ENCODE measurements at places on chromosomes 2 and 18.

DNA sequence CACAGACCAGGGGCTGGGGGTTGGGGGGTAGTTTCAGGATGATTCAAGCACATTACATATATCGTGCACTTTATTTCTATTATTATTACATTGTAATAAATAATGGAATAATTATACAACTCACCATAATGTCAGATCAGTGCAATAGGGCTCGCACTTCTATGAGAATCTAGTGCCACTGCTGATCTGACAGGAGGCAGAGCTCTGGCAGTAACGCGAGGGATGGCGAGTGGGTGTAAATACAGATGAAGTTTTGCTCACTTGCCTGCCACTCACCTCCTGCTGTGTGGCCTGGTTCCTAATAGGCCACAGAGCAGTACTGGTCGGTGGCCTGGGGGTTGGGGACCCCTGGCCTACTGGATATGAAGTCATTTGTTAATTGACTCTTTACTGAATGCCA lies 190.5 kb downstream of the CLIP4 start:
- no peak for DNase-seq

- DNase-seq = no peak
Measured at GRCh38 chr2:168802859-168803725, 655 bp downstream of the NOSTRIN start.

DNA sequence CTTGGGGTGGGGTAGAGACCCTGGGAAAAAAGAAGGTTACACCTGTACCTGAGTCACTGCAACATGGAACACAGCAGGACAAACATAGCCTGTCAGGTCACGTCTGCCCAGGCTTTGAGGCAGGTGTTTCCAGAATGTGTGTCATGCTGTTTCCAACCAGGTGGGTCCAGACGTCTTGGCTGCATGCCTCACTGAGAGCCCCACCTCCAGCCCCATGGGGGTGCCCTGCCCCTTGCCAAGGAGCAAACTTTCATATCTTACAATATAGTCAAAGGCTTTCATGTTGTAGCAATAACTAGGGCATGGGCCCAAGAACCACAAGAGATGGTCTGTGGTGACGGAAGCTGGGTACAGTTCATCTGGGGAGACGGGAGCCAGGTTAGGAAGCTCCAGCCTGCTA lies 499.7 kb downstream of the BCL11A start:
- DNase-seq = no peak

- DNase-seq = no peak
Measured at GRCh38 chr2:126885751-126886210, 12.9 kb upstream of the TEX51 start.

GRCh38 chr18:34789768-34790344 lies 79.8 kb downstream of the DTNA start:
- DNase-seq = no peak

GRCh38 chr2:75709297-75709696 lies 1.4 kb downstream of the GCFC2 start:
- DNase-seq = no peak

GRCh38 chr18:28432339-28432738 lies 255.4 kb upstream of the CDH2 start:
- no peak for DNase-seq

DNA sequence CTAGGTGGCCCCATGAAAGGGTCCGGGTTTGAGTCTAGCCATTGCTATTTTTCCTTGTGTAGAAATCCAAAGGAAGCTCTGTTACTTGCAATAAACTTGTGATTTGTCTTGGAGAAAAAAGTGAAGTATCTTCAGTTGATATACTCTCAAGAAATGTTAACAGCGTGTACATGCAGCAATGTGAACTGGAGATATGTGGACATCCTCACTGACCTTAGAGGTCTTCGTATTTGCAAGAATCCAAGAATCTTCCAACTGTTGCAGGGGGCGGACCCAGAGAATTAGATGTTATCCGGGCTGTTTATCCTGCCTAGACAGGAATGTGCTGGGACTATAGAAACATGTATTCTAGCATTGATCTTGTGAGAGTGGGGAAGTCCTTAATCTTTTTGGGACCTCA lies 187.6 kb downstream of the KCNS3 start:
- no peak for DNase-seq

GRCh38 chr18:36249392-36249791 lies 48.1 kb upstream of the FHOD3 start:
- no peak for DNase-seq

DNA sequence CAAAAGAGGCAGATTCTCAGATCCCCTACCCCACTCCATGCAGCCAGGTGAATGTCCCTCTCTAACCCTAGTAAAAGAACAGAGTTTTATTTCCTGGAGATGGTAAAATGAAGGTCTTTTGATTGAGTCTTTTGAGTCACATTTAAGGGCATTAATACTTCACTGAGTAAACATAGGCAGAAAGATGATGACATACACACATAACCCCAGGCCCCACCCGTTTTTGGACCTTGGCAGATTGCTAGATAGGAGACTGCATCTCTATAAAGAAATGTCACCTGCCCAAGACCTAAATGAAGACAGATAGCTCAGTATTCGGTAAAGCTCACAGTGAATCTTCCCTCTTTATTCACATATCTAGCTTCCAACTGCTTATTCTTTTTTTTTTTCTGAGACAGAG lies 28.3 kb upstream of the PEX13 start:
- DNase-seq = no peak

GRCh38 chr2:67389788-67390187 lies 7.3 kb upstream of the ETAA1 start:
- no peak for DNase-seq

DNA sequence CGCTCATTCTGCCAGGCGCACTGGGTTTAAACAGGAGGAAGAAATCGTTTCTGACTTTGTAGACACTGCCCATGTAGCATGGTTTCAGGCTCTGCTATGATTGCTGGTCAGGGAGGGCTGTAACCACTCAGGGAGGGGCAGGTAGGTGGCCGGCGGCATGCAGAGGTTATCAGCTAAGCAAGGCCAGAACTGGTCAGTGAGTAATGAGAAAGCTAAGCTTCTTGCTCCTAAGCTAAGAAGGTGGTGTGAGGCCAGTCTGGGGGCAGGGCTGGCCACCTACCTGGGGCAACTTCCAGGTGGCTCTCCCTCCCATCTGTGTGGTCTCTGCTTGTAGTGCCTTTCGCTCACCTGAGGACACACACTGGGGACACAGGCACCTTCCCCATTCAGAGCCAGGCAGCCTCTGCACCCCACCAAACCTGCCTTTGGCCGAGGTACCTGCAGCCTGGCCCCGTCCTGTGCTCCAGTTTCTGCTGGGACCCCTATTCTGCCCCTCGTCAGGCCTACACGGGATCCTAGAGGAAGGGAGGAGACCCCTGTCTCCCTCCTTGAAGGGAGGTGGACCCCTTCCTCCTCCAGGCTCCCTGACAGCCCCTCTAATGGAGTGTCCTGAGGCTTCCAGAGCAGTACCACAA lies 195.9 kb downstream of the SEPTIN10 start:
- no peak for DNase-seq

- DNase-seq = no peak
Measured at GRCh38 chr2:31446848-31447247, 32.3 kb upstream of the XDH start.

DNA sequence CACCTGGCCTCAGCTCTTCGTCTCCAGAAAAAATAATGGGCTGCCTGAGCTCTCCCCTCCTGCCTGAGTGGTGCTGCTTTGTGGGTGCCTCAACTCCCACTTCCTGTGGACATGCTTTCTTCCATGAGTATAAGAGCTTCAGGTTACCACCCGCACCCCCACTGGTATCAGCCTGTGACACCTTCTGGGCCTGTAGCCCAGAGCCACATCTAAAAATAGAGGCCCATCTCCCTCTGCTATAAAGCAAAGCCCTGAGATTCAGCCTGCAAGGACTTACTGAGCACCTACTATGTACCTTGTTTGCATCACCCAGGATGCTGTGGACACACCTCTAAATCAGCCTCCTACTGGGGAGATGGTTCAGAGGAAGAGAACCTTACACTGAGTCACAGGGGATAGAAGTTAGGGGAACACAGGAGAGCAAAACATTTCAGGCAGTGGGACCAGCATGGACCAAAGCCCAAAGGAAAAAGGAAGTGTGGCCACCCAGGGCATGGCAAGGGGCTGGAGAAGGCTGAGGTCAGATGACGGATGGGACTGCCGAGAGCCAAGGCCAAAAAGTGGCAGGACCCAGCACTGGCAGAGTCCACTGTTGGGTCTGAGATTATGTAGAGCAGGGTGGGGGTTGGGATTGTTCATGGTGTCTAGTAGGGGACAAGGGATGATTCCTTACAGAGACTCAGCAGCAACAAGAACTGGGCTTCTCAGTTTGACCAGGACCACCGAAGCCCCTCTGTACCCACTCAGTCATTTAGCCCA lies 123.7 kb upstream of the PPP1CB start:
- DNase-seq = no peak

DNA sequence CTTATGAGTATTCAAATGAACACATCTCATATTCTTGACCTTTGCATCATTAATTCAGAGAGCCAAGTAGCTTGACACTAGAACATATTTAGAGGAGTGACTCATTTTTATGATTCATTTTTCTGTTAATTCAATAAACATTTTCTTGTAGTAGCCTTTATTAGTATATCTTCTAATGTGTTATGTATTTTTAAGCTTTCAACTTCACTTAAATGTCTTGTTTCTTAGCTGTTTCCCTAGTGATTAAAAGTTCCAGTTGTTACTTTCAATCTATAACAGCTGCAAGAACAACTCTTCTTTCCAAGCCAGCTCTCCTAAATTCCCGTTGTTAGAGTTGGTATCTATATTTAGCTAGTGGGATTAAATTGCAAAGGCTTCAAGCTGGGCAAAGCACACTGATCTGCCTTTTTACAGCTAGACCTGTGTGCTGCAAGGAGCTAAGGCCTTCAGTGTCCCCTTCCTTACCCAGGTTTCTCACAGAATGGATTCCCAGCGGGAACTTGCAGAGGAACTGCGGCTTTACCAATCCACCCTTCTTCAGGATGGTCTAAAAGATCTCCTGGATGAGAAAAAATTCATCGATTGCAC lies at the start of gene KLHL41:
Gene KLHL41 (plus strand): TSS at position 405 of the 588 bp plus-strand sequence. CDS start 77 bp downstream, at position 482.
- no peak for DNase-seq

- no peak for DNase-seq
Measured at GRCh38 chr18:3872641-3873040, 422.7 kb downstream of the TGIF1 start.

DNA sequence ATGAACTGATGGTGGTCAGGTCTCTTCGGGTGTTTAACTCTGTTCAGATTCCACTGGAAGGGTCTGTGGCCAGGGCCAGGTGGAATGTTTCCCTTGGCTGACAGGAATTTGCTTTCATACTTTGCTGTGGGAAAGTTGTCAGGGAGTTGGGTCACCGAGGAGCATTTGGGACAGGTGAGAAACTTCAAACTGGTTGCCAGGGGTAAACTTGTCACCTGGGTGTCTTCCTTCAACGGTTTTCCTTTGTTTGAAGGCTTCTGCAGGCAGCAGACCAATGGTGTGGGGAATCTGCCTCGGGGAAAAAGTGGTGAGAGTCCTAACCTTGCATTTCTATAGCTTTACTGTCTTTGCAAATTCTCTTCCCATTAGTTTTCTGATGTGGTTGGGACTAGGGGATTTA lies 92.2 kb downstream of the TGFA start:
- DNase-seq = no peak

Data from NCI-H1694 (cell line).